ENCODE measurements at places on chromosomes 13 and 19.
A peak's percentile ranks its signal among the peaks of the same experiment; 100 is the strongest.

- DNase-seq, result no peak
These were observed 30.7 kb downstream of the SLC25A42 start for GRCh38 chr19:19094513-19094912.

DNA sequence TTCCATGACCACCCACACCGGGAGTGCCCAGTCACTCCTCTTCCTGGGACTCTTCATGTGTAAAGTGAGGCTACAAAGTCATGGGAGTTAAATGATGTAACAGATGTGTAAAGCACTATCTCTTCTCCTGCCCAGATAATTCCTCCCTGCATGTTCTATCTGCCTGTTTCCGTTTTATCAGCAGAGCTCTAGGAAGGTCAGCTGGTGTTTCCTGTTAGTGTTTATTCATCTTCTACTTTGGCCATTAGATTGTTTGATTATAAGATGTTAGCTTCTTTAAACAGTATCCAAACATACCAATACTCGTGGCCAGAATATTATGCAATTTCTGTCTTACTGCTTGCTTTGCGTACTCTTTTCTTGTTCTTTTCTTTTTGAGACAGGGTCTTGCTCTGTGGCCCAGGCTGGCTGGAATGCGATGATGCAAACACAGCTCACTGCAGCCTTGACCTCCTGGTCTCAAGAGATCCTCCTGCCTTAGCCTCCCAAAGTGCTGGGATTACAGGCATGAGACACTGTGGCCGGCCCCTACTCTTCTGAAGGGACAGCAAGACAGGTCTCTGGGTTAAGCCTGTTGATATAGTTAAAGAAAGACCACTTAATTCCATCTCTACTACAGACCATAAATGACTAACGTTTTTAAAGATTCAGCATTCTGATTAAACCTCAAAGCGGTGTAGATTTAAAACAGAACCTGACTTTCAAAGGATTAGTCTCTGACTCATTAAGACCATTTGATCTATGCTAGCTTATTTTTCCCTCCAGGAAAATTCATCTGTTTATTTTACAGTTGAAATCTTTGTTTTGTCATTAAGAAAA is 97.4 kb upstream of the AKAP11 start:
- no peak for DNase-seq

DNA sequence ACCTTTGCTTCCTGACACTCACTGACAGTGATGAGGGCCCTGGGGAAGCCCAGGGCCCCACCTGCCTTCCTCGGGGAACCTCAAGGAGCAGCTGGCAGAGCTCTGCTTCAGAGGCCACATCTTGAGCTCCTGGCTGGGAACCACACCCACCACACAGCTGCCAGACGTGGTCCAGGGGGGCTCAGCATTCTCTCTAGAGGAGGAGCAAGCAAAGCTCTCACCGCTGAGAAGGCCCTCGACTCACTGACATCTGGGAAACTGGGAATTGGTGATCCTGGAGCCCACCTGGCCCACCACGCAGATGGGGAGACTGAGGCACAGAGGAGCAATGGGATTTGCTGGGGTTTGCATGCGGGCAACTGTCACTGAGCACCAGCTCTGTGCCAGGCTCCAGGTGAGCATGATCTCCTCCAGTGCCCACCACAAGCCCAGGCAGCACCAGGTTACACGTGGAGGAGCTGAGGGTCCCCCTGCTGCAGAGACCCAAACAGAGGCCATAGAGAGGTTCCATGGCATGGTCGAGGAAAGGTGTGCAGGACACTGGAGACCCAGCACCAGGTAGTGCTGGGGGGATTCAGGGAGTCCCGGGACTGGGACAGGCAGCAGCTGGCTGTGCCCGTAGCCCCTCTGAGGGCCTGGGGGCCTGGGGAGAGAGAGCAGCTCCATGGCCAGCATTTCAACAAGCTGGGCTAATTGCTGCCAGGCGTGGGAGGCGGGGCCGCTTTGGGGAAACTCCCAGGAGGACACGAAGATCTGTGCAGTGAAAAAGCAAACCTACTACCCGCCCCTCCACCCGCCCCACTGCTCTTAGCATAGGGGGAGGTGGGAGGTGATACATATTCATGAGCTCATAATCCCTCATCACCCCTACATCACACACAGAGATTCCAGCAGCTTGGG is 33.4 kb downstream of the PEPD start:
- no peak for DNase-seq

DNA sequence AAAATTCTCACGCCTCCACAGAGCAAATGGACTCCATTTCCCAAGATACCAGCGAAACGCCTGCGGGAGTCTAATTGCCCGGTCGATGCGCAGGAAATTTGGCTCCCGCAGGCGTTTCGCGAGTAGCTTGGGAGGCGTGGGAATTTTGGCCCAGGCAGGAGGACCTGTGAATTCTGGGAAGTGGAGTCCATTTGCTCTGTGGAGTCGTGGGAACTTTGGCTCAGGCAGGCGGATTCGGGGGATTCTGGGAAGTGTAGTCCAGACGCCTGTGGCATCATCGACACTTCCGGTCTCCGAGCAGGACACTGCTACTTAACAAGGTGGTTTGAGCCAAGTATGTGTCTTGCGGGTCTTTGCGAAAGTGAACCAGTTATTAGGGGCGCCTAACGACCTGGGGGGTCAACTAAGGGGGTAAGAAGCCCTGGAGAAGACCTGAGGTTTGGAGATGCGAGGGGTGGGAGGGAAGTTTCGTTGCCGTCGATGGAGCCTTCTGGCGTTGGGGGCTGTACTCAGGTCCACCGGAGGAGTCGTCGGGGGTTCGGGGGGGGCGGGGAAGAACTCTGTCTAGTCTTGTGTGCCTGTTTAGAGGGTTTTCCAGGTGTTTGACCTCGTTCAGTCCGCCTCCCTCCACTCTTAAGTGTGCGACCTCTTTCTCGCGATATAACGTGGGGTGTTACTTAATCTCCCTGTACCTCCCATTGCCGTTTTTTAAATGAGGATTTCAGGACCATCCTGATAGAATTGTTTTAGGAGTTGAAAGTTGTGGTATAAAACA is at the start of gene ZNF155:
ZNF155 (plus strand) TSS at position 277 of the 775 bp plus-strand sequence. CDS start 4,356 bp downstream, outside the sequence.
- peak; percentile 84 for DNase-seq

DNA sequence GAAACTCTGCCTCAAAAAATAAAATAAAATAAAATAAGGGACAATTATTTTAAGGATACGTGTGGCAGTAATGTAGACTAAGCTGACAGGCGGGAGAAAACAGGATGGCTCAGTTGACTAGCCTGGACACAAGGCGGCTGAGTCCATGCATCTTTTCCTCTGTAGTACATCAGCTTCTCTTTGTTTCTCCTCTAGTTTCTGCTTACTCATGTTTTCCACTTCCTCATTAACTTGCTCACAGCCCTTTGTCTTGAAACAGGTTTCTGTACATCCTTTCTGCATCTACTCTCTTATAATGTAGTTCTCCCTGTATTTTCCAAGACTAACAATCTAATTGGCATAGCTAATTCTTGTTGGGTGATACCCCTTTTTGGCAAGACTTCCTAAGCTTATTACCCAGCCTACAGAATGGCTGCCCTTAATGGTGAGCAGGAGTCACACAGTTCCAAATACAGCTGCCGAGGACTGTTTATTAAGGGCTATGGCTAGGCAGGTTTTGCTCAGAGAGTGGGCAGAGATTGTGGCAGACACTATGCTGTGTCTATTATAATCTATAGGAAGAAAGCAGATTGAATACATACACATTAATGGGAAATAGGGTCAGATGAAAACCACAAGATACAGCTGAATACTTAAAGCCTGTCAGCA is 58.7 kb upstream of the KLF5 start:
- DNase-seq, result no peak

- DNase-seq, result no peak
These were observed 215.5 kb upstream of the SERP2 start for GRCh38 chr13:44158098-44158521.

DNA sequence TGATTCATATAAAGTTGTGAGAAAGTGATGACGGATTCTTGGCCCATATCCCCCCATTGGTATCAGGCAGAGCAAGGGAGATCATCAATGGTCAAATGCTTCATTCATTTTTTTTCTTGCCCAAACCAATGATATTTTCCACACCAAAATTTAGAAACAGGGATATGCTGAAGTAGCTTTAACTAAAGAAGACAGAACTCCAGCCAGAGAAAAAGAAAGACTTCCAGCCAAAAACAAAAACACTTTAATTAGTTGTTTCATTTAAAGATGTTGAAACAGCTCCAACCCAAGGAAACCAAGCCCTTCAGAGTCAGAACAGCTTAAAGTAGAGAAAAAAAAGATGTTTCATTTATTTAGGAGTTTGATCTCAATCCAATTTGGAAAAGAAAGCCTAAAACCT is 358.9 kb upstream of the NBEA start:
- DNase-seq, result no peak

Measured in activated T-cell treated with anti-CD3 and anti-CD28 coated beads, Interleukin-2, amount 50 U/mL, for 48 hours (primary cell).